ENCODE measurements at places on chromosomes 7 and 10.

DNA sequence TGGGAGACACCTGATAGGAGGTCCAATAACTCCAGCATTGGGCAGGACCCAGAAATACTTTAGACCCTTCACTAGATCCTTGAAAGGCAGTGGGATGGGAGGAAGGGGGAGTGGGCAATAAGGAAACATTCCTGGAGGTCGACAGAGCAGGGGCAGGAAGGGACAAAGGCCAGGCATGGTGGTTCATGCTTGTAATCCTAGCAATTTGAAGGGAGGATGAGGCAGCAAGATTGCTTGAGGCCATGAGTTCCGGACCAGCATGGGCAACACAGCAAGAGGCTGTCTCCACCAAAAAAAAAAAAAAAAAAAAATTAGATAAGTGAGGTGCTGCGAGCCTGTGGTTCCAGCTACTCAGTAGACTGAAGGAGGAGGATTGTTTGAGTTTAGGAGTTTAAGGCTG, 134.9 kb downstream of the JCAD start:
- no peak for DNase-seq

- DNase-seq = no peak
Observed at GRCh38 chr7:136105191-136105590, 128.0 kb upstream of the MTPN start.

DNA sequence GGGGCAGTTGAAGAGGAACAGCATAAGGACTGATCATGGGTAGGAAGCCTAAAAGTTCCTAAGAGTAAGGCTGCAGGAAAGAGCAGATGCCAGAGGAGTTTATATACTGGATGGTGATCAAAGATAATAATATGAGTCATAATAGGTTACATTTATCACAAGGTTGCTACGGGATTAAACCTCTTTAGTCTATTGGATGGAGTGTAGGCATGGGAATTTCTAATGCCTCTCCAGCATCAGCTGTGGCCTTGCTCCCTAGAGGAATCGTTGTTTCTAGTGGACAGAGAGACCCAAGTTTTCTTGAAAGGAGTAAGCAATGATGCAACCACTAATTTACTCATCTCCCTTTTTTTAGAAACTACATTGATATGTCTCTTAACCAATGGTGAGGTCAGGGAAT, 213.4 kb downstream of the GPR37 start:
- DNase-seq = no peak

- DNase-seq = no peak
Observed at GRCh38 chr7:11313801-11314200, 340.1 kb downstream of the PHF14 start.

GRCh38 chr10:58952162-58952601, 224.3 kb upstream of the PHYHIPL start:
- no peak for DNase-seq

DNA sequence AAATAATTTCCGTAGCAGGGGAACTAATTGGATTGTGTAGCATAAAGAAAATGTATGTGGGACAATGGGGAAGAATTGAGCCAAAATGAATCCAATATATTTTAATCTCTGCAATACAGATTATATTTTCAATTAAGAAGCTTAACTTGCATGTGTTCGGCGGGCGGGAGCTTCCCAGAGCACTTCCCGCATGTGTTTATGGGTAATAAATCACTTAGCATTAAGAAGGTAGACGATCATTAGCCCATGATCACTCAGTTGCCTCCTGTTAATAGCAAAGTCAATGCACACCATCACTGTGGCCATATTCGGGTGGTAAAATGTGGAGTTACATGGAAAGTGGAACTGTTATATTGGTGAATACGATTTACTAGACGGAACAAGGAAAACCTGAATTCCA, 122.9 kb upstream of the INSYN2A start:
- no peak for DNase-seq

GRCh38 chr10:88908194-88908593, 28.1 kb downstream of the STAMBPL1 start:
- DNase-seq = no peak

- no peak for DNase-seq
Observed at GRCh38 chr7:130491841-130492522, at the start of gene MEST. TSS of gene MEST (plus strand) at chr7:130492085. CDS start at chr7:130492314, 229 bp downstream.

- DNase-seq = no peak
Observed at GRCh38 chr10:126062131-126063032, 166.0 kb downstream of the FANK1 start.

DNA sequence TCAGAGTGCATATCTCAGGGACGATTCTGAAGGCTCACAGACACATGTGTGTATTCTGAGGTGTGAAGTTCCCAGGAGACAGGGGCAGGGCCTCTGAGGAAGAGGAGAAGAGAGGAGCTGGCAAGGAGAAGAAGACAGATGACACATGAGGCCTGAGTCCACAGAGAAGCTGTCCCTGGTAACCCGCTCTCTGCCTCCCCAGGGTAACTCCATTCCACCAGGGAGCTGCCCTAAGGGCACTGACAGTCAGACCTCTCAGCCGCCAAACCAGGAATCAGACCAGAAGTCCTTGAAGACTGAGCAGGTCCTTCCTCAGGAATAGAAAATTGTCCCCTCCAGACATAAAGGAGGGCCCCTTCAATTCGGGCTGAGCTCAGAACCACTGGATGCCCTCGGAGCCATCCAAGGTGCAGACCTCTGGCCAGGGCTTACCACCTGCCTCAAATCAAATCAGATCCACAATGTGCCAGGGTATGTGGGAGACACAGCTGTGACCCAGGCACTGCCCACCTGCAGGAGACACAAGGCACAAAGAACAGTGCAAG, 57.4 kb downstream of the TLL2 start:
- no peak for DNase-seq

DNA sequence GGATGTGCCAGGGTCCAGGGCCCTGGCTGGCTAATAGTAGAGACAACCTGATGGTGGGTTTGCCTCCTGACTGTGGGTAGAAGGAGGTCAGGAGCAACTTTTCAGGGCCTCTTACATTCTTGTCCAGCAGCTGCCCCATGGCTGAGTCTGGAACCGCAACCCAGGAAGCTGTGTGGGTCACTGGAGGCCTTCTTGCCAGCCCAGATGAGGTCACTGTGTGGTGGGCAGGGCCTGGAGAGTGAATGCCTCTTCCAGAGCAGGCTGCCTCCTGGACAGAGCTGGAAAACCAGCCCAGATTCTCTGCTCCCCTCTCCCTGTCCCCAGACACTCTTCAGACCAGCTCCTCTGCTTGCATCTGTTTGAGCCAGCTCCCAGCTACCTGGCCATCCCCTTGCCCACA, 43.5 kb upstream of the LEP start:
- no peak for DNase-seq

DNA sequence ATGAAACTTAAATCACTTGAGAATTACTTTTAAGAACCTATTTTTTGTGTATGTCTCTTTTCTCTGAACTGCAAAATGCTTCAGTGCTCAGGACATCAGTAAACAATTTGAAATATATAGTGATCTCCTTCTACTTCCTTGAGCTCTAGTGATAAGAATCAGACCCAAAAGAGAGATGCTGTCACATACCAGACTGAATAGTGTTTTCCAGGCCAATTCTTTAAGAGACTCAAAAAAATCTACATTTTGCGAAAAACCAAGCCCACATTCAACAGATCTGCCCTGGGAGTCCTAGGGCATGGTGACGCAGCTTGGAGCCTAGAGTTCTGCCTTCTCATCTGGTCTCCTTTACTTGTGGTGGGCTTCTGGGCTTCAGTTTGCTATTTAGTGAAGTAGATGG, 72.1 kb upstream of the SLC13A1 start:
- DNase-seq = no peak

- no peak for DNase-seq
Observed at GRCh38 chr7:116407165-116407564, 92.4 kb upstream of the CAV2 start.

DNA sequence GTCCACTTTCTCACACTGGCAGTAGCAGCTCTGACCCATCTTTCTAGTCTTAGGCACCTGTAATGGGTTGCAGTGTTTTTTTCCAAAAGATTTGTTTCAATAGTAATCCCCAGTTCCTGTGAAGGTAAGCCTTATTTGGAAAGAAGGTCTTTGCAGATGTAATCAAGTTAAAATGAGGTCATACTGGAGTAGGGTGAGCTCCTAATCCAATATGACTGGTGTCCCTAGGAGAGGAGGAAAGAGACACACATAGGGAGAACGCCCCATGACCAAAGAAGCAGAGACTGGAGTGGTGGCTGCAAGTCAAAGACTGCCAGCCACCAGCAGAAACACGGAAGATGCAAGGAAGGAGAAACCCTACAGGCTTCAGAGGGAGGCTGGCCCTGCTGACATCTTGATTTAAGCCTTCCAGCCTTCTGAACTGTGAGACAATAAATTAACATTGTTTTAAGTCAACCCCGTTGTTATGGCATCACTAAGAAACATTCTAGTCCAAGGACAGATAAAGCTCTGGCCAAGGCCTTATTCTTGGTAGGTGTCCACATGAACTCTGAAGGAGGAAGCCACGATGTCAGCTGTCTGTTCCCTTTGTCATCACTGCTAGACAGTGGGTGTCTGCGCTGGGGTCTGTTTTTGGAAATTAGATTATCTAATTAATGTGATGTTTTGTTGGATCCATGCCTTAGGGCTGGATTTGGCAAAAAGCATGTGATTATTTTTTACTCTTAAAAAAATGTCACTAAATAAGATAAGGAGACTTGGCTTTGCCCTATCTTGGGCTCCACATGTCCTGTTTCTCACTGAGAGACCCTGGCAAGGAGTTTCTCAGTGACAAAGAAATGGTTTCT, 214.9 kb downstream of the KCNMA1 start:
- DNase-seq = no peak

- no peak for DNase-seq
Observed at GRCh38 chr10:22959292-22959691, 31.4 kb downstream of the ARMC3 start.

- no peak for DNase-seq
Observed at GRCh38 chr7:15033039-15033438, 130.5 kb upstream of the DGKB start.

- no peak for DNase-seq
Observed at GRCh38 chr7:28688651-28689050, 269.5 kb downstream of the TRIL start.

- no peak for DNase-seq
Observed at GRCh38 chr10:84540022-84540616, 211.7 kb downstream of the CCSER2 start.

GRCh38 chr10:4498711-4499251, 327.2 kb upstream of the AKR1E2 start:
- no peak for DNase-seq
